ENCODE measurements at places on chromosomes 7 and 10. TPM values are rescaled to one million over a fixed set of nuclear protein-coding genes. Genes with fewer than 3 reads are reported as not detected.

The ADIRF gene
- polyA plus RNA-seq = 20.8 TPM

The ANXA7 gene
- polyA plus RNA-seq = 88.0 TPM

The SPDYE2 gene
- polyA plus RNA-seq = 2.6 TPM

GRCh38 chr7:83559887-83560286 is 89.1 kb downstream of the SEMA3E start:
- no peak for DNase-seq

DNA sequence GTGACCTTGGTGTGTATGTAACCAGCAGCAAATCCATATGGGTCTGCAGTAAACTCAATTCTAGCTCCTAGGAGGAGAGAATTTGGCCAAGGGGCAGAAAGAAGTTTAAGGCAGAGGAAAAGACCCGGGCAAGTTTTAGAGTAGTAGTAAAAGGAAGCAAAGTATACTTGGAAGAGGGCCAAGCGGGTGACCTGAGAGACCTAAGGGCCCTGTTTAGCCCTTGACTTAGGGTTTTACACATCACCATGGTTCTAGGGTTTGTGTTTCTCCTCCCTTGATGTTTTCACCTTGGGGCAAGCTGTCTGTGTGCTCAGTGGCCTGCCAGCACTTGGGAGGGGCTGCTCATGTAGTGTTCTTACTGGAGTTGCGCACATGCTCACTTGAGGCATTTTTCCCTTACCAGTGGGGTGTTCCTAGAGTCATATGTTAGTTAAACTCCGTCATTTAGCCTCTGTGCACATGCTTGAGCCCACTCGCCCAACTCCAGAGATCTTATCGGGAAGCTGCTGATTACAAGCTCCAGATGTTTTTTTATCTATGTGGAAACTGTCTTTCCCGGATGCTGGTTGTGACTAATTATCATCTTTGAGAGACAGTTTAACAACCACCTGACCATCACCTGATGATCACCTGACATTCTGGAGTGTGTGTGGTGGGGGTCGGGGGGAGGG is 137.6 kb upstream of the PRSS1 start:
- no peak for DNase-seq

The NAT16 gene
- not detected for polyA plus RNA-seq

DNA sequence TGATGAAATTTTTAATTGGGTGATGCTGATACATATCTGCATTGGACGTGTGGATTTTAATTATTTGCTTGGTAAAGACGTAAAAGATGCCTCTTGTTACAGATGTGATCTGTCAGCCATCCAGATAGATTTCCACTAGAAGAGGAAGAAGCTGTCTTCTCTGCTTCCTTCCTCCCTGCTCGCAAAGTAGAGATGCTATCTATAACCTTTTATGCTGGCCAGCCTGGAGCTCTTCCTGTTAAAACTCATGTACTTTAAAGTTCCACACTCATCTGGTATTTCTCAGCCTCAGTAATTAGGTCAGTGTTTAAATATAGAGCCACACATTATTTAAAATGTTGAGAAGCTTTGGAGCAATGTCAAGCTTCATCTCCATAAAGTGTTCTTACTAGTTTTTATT is 51.2 kb upstream of the TMEM229A start:
- peak; percentile 41 for DNase-seq

The RARRES2 gene
- polyA plus RNA-seq = 40.9 TPM

DNA sequence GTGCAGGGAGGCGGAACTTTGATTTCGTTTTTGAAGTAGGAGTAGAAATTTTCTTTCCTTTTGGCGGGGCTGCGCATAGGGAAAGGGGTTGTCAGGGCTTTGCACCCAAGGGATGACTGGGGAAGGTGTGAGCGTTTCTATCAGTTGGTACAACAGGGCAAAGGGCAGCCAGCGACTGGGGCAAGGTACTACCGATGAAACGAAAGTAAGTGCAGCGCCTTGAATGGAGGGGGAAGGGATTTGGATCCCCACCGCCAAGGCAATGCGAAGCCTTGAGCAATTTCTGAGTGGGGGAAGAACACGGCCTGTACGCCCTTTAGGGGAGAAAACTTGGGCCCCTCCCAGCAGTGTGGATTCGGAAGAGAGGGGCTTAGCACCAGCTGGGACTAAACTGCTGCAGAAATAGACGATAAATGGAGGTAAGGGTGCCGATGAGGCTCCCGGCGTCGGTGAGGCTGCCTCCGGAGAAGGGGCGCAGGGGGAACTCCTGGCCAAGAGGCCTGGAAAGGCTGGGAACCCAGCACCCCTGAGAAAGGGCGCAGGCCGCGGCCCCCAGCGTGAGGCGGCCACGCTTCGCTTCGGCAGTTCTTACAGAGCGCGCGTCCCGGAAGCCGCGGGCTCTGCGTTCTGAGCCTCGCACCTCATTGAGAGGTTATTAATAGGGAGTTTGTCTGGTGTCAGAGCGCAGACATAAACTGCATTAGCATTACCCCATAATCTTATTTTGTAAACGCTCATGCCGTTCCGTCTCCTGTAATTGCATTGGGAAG is 10.0 kb upstream of the TLX1 start:
- DNase-seq = no peak

The SLC13A4 gene
- 5.0 TPM for polyA plus RNA-seq

- no peak for DNase-seq
Measured at GRCh38 chr10:78776756-78777155, 292.0 kb upstream of the ZMIZ1 start.

DNA sequence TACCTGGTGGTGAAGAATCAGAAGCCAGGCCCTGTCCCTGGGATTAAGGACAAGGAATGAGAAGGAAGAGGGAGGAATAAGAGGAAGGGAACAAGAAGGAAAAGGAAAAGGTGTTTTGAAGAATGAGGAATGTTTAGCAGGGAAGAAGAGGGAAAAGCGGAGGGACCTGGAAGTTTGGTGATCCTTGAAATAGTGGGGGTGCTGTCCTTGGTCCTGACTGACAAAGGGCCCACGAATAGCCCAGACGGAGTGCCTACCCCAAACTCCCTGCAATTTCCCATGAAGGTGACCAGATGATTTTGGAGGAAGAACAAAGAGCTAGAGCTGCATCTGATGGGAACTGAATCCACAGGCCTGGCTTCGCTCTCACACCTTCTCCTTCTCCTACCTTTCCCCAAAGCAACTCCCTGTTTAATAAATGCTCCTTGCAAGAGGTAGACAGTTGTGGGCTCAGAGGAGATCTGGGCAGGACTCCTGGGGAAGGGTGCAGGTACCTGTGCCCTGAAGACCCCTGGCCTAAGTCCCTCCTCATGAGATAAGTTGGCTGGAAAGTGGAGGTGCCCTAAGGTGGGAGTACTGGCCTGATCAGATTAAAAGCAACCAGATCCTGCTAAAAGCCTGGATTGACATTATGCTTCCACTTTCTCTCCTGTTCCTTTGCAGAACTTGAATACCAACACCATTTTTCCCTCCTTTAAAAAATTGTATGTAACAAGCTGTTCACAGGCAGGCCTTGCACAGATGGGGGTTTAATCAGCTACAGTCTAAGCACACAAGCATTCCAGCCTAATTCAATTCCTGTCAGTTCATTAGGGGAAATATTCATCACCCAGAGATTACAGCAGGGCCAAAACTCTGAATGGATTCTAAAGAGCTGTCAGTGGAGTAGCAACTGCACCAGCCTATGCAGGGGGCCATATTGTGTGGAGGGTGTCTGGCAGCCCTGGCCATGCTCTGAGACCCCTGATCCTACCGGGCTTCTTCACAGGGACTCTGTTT is 19.4 kb downstream of the KAZALD1 start:
- no peak for DNase-seq

- no peak for DNase-seq
Measured at GRCh38 chr7:22301790-22302189, 55.2 kb downstream of the RAPGEF5 start.

GRCh38 chr10:17951868-17952371 is at the start of gene SLC39A12:
Gene SLC39A12, plus strand, starts transcription at chr10:17951918. Its CDS starts 1,359 bp downstream, at chr10:17953277.
- no peak for DNase-seq

DNA sequence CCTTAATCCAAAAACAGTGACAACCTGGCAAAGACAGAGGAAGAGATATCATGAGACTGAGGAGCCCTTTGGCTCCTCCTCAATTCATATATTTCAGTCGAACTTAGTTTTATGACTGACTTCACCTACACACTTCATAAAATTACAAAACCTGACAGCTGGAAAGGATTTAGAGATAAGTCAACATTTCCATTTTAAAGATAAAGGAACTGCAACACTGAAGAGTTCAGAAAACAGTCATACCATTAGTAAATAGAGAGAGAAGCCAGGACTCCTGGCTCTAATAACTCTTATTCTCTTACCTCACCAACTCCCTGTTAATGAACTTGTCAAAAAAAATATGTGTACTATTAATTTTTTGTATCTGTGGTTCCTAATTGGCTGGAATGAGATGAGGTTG is 141.0 kb upstream of the COL1A2 start:
- no peak for DNase-seq

GRCh38 chr10:52532650-52533290 is 218.7 kb downstream of the DKK1 start:
- DNase-seq = no peak

The TRPV5 gene
- polyA plus RNA-seq = 1.7 TPM

GRCh38 chr7:87354749-87355148 is 9.3 kb downstream of the CROT start:
- DNase-seq = peak; percentile 10

GRCh38 chr10:1070919-1071318 is 14.7 kb downstream of the WDR37 start:
- DNase-seq = no peak

GRCh38 chr7:99041526-99041925 is 102.4 kb downstream of the SMURF1 start:
- DNase-seq = no peak

The PRSS2 gene
- polyA plus RNA-seq = not detected

The CABCOCO1 gene
- polyA plus RNA-seq = 1.9 TPM

DNA sequence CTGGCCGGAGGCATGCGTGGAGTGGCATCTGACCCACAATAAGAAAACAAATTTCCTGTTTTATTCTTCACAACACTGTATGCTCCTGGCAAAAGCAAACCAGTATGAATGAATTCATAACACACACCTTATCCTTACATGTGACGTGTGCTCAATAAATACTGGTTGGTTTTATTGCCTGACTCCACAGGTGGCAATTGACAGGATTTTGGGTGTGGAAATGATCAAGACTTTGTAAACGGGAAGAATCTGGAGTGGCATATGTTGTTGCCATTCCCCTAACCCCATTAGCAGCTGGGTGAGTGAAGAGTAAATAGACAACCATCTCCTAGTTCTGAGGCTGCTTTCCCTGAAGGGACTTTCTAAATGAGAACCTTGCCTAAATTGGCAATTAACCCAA is 215.5 kb upstream of the AOAH start:
- no peak for DNase-seq

GRCh38 chr7:9186730-9187129 is 753.3 kb downstream of the NXPH1 start:
- DNase-seq = no peak

GRCh38 chr7:110733221-110733620 is 357.7 kb upstream of the LRRN3 start:
- no peak for DNase-seq

The PIP gene
- not detected for polyA plus RNA-seq

DNA sequence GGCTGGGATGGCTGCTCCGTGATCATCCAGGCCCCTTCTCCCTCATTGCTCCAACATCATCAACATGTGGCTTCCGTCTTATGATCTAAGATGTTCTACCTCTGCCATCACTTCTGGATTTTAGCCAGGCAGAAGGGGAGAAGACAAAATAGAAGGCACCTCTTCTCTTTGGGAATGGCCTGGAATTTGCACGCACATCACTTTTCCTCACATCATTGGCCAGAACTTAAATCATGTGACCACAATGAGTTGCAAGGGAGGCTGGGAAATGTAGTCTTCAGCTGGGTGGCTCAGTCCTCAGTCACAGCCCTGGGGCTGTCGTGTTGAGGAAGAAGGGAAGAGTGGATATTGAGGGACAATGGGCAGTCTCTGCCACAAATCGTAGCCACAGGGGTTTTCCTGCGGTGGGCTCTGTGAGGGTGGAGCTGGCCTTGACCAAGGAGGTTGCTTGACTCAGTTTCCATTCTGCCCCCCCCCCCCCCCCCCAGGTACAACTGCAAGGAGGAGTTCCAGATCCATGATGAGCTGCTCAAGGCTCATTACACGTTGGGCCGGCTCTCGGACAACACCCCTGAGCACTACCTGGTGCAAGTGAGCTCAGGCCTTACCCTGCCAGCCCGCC is 50.3 kb downstream of the PALD1 start:
- DNase-seq = no peak

The GPNMB gene
- polyA plus RNA-seq = 20.8 TPM

The PPIF gene
- 77.5 TPM for polyA plus RNA-seq

DNA sequence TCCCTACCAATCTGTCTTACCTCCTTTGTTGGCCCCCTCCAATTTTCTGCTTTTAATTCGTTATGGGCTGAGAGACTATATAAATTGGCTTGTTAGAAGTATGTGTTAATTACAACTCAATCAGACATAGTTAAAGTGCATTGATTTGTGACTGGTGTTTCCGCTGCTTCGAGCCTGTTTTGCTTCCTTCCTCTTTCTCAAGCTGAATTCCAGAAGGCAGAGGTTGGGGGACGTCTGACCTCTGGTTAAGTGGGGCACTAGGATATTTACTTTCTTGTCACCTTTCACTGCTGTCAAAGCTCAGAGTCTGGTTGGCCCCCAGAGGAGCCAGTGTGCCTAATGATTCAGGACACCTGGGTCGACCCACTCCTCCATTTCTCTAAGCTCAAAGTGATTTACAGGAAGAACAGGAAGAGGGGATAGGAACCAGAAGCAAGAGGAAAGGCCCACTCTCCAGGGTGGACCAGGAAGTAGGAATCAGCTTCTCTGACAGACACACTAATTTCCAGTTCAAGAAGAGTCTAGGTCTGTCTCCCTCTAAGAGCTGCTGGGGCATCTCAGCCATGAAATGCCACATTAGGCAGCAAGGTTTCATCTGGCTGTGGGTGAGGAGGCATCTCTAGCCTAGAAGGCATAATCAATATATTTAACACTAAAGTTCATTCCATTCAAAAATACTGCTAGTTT is 397.2 kb upstream of the NPVF start:
- peak; percentile 39 for DNase-seq

DNA sequence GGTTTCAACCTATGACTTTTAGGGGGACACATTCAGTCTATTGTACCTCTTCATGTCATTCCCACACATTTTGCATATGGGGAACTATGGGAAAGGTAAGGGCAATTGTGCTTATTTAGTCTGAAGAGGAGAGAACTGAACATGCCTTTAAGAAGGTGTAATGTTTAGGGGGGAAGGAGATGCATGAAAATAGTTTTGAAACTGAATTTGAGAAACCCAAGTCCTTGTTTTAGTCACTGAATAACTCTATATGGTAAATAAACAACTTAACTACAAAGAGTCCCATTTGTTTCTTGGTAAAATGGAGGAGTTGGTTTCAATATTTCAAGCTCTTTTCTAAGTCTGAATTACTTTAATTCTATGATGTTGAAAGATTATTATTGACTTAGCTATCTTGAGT is 166.1 kb downstream of the DNAJB9 start:
- DNase-seq = no peak

DNA sequence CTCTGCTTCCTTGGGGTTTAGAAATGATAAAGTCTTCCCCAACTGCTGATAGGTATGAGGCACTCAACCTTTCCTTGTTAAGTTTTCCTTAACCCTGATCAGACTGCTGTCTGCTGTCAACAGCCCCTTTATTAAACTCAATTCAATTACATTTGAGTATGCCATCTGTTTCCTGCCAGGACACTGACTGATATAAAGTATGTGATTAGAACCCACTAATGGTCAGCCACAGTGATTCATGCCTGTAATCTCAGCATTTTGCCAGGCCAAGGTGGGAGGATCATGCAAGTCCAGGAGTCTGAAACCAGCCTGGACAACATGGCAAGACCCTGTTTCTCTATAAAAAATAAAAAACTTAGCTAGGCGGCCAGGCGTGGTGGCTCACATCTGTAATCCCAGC is 18.1 kb downstream of the BAZ1B start:
- DNase-seq = no peak

GRCh38 chr10:77906951-77907421 is 19.6 kb downstream of the DLG5 start:
- DNase-seq = no peak

Measured in renal pelvis (tissue), 12 donors.